ENCODE measurements at places on chromosomes 1 and 21. TPM values are rescaled to one million over a fixed set of nuclear protein-coding genes. Genes with fewer than 3 reads are reported as not detected.
A peak's percentile ranks its signal among the peaks of the same experiment; 100 is the strongest.

C1orf226 gene
- total RNA-seq: not detected

DNA sequence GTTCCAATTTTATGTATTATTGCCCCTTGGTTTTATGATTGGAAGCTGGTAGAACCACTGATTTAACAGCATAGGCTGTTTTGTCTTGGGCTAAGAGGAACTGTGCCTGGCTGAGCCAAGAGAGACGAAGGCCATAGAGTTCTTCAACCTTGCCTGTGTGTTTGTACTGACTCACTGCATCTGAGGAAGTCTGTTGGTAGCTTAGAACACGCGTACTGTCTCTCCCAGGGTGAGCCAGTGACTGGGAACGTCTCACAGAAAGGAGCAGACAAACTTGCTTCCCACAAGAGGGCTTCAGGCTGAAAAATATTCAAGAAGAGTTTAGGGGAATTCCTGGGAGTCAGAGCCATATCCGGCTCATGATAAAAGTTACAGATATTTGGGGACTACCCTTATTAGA lies 14.9 kb downstream of the TMEM51 start:
- no peak overlapping the region for H3K27ac ChIP-seq
- H3K27me3 ChIP-seq: peaks cover 23% of the 10 kb centered on the region
- no peak for ATAC-seq
- no peak overlapping the region for H3K4me3 ChIP-seq

ITLN2 gene
- not detected for total RNA-seq

DNA sequence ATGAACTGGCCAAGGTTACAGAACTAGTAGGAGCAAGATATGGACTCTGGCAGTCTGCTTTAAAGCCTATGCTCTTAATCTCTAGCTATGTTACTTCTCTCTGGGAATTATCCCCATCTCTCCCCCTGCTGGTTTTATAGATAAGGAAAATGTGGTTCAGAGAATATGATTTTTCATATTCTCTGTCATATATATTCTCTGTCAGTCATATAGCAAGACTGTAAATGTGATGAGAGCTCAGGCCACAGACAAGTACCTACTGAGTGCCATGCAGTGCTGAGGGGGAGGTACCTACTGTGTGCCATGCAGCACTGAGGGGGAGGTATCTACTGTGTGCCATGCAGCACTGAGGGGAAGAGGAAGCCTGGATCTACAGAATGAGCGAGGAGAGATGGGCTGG lies 220.3 kb upstream of the FGGY start:
- no peak overlapping the region for H3K27ac ChIP-seq
- ATAC-seq: no peak
- H3K4me1 ChIP-seq: peaks cover 23% of the 10 kb centered on the region

GRCh38 chr1:66637146-66637545 lies 103.2 kb downstream of the SGIP1 start:
- peaks cover 5% of the 10 kb centered on the region for H3K27me3 ChIP-seq
- no peak overlapping the region for H3K4me3 ChIP-seq
- no peak for ATAC-seq
- H3K36me3 ChIP-seq: no peaks in the 10 kb centered on the region
- H3K4me1 ChIP-seq: no peaks in the 10 kb centered on the region

ESPN gene
- 3.5 TPM for total RNA-seq

GRCh38 chr1:166086113-166086883 lies 80.5 kb downstream of the FAM78B start:
- H3K4me3 ChIP-seq: no peak overlapping the region
- no peak for ATAC-seq
- H3K27me3 ChIP-seq: peaks cover 7% of the 10 kb centered on the region
- H3K27ac ChIP-seq: no peak overlapping the region

DNA sequence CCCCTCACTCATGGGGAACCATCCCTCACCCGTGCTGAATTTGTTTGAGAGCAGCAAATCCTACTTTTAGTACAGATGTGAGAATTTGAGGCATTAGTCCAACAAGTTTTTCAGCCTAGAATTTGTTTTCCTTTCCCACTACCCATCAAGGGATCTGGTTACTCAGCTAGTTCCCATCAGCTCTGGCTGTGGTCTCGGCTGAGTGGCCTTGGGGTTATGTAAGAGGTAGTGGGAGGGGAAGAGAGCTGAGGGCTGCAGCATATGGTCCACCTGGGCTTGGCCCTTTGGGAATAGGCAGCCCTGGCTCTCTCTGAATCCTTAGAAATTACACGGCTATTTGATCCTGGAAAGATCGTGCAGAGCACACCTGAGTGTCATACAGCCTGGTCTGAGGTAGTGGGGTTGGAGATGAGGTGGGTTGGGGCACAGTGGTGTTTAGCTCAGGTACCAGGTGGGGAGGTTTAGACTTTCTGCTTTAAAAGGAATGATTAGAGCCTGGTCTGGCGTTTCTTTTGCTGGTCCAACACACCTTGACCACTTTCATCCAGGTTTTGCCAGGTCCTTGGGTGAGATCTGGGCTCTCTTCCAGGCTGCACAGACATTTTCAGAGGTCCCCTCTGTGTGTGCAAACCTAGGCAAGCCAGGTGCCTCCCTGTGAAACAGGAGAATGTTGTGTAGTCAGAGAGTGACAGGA lies 4.2 kb downstream of the GSTM4 start:
- H3K36me3 ChIP-seq: no peaks in the 10 kb centered on the region
- H3K27me3 ChIP-seq: no peaks in the 10 kb centered on the region
- no peak overlapping the region for H3K4me3 ChIP-seq
- H3K4me1 ChIP-seq: no peaks in the 10 kb centered on the region
- no peak for ATAC-seq
- H3K27ac ChIP-seq: no peak overlapping the region

ADAMTSL4 gene
- 0.37 TPM for total RNA-seq

DNA sequence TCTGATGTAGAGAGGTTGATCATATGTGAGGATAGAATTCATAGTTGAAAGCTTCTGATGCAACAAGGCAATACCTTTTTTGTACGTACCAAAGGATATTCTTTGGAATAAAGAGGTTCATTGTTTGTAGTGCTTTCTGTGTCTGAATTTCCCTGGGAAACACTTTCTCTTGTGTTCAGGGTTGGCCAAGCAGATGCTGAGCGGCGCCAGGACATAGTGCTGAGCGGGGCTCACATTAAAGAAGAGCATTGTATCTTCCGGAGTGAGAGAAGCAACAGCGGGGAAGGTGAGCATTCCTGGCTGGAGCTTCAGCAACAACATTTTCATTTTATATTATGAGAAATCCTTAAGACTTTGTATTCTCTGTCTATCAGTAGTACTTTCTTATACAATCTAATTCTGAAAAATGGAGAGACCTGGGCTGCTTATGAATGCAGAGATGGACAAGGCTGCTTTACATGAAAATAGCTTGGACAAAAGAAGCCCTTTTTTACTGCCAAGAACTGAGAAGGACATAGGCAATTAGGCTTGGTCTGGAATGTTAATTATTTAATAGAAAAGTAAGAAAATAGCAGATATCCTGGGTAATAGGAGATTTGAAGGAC lies 85.2 kb downstream of the KIF1B start:
- peaks cover 60% of the 10 kb centered on the region for H3K36me3 ChIP-seq
- H3K27ac ChIP-seq: no peak overlapping the region
- no peak for ATAC-seq
- H3K27me3 ChIP-seq: no peaks in the 10 kb centered on the region
- no peaks in the 10 kb centered on the region for H3K4me1 ChIP-seq

- H3K4me1 ChIP-seq: peaks cover 42% of the 10 kb centered on the region
- H3K4me3 ChIP-seq: peak overlapping the region; percentile 73
- H3K36me3 ChIP-seq: no peaks in the 10 kb centered on the region
- no peak for ATAC-seq
- H3K27ac ChIP-seq: peak overlapping the region; percentile 91
Measured at GRCh38 chr1:234969581-234970400, 158.8 kb downstream of the TOMM20 start.

AGT gene
- total RNA-seq: not detected

ZBTB8A gene
- total RNA-seq: 0.26 TPM

GRCh38 chr1:185244015-185244747 lies 72.9 kb downstream of the IVNS1ABP start:
- peaks cover 19% of the 10 kb centered on the region for H3K4me1 ChIP-seq
- H3K36me3 ChIP-seq: no peaks in the 10 kb centered on the region
- no peak overlapping the region for H3K27ac ChIP-seq
- H3K4me3 ChIP-seq: no peak overlapping the region

GRCh38 chr1:71269179-71269578 lies 188.3 kb upstream of the ZRANB2 start:
- H3K36me3 ChIP-seq: no peaks in the 10 kb centered on the region
- H3K27ac ChIP-seq: no peak overlapping the region
- no peak for ATAC-seq
- no peak overlapping the region for H3K4me3 ChIP-seq
